ENCODE measurements at places on chromosomes 16 and 17. TPM values are rescaled to one million over a fixed set of nuclear protein-coding genes. Genes with fewer than 3 reads are reported as not detected.

Gene CES5A
- not detected for total RNA-seq

Gene CDR2L
- total RNA-seq = 29.2 TPM

Gene CCL8
- total RNA-seq = not detected

Gene RNF222
- not detected for total RNA-seq

Gene NUDT7
- 9.7 TPM for total RNA-seq

Gene TIMM22
- 20.9 TPM for total RNA-seq

Gene TMEM186
- 7.8 TPM for total RNA-seq

Gene CDRT15
- total RNA-seq = not detected

Gene SLC6A4
- not detected for total RNA-seq

Gene TXNL4B
- 6.3 TPM for total RNA-seq

Gene SLC16A6
- 4.0 TPM for total RNA-seq

Gene CD19
- total RNA-seq = not detected

Gene CES4A
- total RNA-seq = 0.65 TPM

Gene DNAI2
- not detected for total RNA-seq

Gene FOXC2
- total RNA-seq = 0.32 TPM

Gene PRCD
- 14.2 TPM for total RNA-seq

Gene SYNRG
- total RNA-seq = 17.6 TPM

Gene ZDHHC1
- total RNA-seq = 9.7 TPM

Gene NEURL4
- total RNA-seq = 7.5 TPM

Gene MGAT5B
- total RNA-seq = 0.08 TPM

Gene HASPIN
- total RNA-seq = 4.6 TPM

Gene OR1A2
- total RNA-seq = not detected

Gene PIPOX
- total RNA-seq = 0.52 TPM

Gene TMC7
- total RNA-seq = not detected

Gene CCL3
- total RNA-seq = not detected

Gene IST1
- total RNA-seq = 131 TPM

Gene TGFB1I1
- total RNA-seq = 132 TPM

Gene ITGAD
- not detected for total RNA-seq

Gene TPPP3
- total RNA-seq = 0.91 TPM

Gene MT1F
- total RNA-seq = 1.3 TPM

Gene PCGF2
- 6.3 TPM for total RNA-seq

Gene CDH5
- total RNA-seq = 3.6 TPM

Gene AIPL1
- total RNA-seq = not detected

Gene ADAD2
- not detected for total RNA-seq

Gene DNAH2
- total RNA-seq = under 0.01 TPM

Gene DLX3
- not detected for total RNA-seq

Gene NXPH3
- total RNA-seq = 0.88 TPM

Gene PITPNM3
- 1.6 TPM for total RNA-seq

Gene GPRC5B
- 37.1 TPM for total RNA-seq

Gene LPCAT2
- total RNA-seq = 3.8 TPM

Gene TBX2
- 38.9 TPM for total RNA-seq

Gene CCDC47
- 32.7 TPM for total RNA-seq

Gene KRT27
- total RNA-seq = not detected

Gene SGF29
- 10.7 TPM for total RNA-seq
